ENCODE measurements at places on chromosomes 16 and 17.

- DNase-seq = no peak
Observed at GRCh38 chr16:20102021-20102420, 28.3 kb upstream of the GPR139 start.

GRCh38 chr17:2683912-2684311 lies 27.7 kb downstream of the CLUH start:
- DNase-seq = no peak

GRCh38 chr16:63289834-63290460 lies 1253.7 kb upstream of the CDH8 start:
- no peak for DNase-seq

- DNase-seq = no peak
Observed at GRCh38 chr16:87131061-87131995, 185.9 kb downstream of the C16orf95 start.

GRCh38 chr17:75301502-75302206 lies 12.4 kb upstream of the SLC25A19 start:
- DNase-seq = no peak

GRCh38 chr17:13634021-13634420 lies 32.3 kb upstream of the HS3ST3A1 start:
- DNase-seq = no peak

GRCh38 chr16:54106057-54106456 lies 180.5 kb downstream of the IRX3 start:
- no peak for DNase-seq

Measured in coronary artery (tissue), 2 donors.